NCI-H82 (cell line): ENCODE measurements at places on chromosomes 1 and 21.

- DNase-seq: no peak
Observed at GRCh38 chr1:172980971-172981370, 69.8 kb downstream of the TNFSF18 start.

DNA sequence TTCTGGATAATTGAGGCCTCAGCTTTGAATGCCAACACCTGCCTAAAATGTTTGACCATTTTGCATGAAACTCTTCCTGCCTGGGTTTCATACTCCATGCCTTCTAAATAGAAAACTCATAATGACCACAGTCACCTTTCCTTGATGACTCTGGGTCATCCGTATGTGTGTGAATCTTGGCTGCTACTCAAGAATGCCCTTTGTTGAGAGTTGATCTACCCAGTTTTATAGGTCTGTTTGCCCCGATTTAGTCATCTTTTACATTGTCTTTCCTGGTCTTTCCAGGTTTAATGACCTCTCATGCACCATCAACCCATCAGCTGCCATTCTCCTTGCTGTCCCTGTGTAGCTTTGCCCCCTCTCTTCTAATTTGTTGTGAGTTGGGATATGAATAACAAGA is 2.7 kb upstream of the SLC5A9 start:
- no peak for DNase-seq

DNA sequence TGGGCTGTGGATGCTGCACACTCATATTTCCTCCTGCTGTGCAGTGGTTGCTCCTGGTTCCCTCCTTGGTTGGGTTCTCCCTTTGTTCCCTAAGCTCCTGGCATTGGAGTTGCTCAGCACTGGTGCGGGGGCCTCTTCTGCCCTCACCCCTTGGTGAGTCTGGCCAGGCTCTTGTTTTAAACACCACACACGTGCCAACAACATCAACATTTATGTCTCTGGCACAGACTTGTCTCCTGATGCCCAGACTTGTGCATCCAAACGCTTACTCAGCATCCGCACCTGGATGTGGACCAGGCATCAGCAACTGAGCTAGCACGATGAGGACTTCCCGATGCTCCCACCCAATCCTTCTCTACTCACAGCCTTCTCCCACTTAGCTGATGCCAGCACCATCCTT is 627.6 kb downstream of the NPHP4 start:
- DNase-seq: no peak

DNA sequence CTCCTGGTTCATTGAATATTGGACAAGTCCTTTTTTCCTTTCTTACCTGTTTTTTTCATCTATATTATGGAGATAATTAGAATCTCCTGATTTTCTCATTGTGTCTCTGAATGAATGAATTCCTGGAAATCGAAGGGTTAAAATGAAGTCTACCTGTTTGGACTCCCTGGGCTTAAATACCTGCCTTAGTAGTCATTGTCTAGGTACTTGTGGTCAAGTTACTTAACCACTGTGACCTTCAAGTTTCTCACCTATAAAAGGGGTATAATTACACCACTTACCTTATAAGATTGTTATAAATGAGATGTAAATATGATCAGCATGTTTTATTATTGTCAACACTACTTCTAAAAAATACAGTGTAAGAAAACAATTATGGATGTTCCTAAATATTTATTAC is 9.0 kb upstream of the TBX19 start:
- no peak for DNase-seq

DNA sequence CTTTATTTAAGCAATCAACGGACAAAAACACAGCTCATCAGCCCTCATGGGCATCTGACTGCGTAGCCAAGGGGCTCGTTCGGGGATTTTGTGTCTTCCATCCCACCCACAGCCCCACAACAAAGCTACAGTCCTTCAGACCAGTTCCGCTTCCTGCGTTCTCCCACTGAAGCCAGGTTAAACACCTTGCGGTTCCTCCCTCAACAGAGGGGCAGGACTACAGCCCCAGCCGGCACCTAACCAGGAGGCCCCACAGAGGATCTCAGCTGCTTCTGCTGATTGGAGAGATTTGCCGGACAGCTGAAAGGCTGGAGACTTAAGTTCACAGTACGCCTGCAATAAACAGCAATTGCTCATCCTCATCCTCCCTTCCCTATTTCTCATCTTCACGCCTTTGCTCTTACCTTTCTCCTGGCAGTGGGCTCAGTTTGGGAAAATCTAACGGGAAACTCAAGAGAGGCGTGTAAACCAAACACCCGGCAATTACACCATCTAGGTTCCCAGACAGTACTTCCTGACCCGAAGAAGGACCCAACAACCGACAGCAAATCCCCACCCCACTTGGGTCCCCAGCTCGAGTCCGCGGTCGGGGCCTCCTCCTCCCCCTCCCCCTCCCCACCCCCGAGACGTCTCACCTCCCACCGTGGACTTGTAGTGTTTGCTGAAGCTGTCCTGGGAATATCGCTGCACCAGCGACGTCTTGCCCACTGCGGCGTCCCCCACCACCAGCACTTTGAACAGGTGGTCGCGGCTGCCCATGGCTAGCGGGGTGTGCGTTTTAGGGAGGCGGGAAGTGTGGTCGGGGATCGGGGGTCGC is 876 bp downstream of the RAB29 start:
- DNase-seq: peak; percentile 65

DNA sequence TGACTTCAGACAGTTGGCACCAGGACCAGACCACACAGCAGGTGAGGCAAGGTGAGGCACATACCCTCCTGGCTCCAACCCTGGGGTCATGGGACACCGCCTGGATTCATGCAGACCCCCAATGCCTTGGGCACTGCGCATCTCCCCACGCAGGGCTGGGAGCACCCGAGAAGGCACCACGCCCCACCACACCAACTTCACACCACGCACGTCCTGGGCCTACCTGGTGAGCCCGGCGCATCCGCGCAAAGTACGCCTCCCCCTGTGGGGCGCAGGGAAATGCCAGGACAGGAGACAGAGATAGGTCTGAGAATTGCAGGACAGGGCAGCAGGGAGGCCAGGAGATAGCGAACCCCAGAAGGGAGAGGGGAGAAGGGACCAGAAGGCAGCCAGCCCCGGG is 58.5 kb downstream of the LDLRAD2 start:
- DNase-seq: no peak

DNA sequence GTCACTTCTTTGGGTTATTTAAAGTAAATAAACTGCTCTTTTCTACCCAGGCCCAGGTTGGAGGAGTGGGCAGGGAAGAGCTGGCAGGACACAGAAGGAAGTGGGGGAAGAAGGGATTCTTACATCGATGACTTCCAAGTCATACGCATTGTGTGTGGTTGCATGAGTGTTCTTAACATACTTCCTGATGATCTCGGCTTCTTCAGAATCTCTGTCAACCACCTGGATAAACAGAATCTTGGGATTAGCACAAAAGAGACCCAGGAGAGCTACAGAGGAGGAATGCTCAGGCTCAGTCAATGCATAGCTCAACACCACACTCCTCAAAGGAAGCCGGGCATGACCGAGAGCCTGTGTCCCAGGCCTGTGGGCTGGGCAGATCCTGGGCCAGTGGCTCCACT is 42.1 kb downstream of the PARP1 start:
- no peak for DNase-seq
